Stimulated activated CD4-positive, alpha-beta T cell treated with anti-CD3 and anti-CD28 coated beads, Interleukin-4, amount 100 ng/mL, for 1 hour (primary cell): ENCODE measurements at places on chromosomes 4 and X.

- DNase-seq = no peak
Observed at GRCh38 chrX:72272868-72273267, 4.2 kb downstream of the RPS4X start.

GRCh38 chr4:55386073-55386472 lies 9.7 kb upstream of the TMEM165 start:
- no peak for DNase-seq

DNA sequence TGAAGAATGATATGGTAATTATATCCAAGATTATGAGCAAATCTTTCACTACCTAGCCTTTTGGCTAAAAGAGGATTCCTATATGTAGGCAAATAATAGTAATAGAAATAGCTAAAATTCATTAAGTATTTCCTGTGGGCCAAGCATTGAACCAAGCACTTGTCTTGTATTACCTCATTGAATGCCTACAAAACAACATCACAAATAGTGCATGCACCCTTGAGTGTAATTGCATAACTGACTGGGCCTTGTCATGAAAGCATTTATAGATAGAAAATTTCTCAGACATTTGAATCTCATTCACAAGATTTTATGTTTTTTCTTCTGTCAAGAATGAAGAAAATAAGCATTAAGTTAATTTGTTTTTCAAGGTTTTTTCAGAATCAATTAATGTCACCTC lies 3.9 kb upstream of the HPGDS start:
- DNase-seq = no peak

DNA sequence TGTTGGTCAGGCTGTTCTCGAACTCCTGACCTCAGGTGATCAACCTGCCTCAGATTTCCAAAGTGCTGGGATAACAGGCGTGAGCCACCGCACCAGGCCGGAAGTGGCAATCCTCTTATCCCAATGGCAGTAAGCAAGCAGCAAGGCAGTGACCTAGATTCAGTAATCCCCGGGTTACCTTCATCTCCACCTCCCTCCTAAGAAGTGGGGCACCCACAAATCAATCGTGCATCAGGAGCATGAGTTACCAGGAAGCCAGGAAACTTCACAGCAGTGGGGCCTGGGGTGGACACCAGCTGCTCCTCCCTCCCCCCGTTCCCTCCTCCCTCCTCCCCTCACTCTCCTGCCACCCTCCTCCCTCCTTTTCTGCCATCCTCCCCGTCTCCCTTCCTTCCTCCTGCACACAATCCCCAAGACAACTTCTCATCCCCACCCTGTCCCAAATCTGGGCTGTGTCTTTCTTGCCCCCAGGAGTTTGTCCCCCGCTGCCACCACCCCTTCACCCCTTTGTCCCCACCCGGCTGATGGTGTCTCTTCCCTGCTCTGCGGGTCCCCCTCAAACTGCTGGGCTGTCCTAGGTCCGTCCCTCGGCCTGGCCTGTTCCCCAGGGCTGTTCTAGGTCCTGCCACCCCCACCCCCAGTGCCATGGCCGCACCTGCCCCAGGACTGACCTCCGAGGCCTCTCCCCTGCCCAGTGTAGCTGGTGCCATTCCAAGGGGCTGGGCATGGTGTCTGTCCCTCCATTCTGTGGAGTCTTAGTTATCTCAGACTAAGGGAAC lies 2.2 kb downstream of the PDE6B start:
- DNase-seq = no peak

GRCh38 chr4:140071806-140072205 lies 82.2 kb downstream of the MAML3 start:
- DNase-seq = peak; percentile 49

DNA sequence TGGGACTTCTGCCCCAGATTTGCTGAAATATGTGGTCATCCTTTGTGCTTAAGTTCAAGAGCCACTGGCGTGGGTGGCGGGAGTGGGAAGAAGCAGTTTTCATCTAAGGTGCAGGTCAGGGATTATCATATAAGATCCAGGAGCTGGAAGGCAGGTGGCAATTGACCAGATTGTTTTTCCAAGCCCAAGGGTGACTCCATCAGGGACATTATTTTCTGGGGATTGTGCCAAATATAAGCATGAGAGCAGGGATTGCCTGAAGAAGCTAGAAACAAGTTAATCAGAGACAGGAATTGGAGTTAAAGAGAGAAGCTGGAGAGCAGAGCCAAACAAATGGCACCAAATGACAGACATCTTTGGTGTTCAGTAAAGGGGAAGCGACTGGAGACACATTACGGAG lies 19.4 kb upstream of the SEL1L3 start:
- no peak for DNase-seq

DNA sequence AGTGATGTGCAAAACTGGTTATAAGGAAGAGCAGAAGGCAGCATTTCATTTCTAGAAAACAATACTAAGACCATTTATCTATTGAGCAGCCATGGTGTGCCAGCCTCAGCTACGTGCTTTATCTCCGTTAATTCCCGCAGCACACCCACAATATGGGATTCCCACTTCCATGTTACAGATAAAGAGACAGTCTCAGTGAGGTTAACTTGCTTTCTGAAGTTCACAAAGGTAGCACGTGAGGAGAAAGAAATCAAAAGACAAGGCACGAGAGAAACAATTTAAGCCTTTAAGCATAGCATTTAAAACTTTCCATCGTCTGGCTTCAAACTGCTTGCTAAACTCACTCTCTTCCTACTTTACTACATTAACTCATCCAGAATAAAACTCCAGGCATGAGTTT lies 8.0 kb upstream of the RPL34 start:
- DNase-seq = no peak

- DNase-seq = no peak
Observed at GRCh38 chr4:45368832-45369231, 642.5 kb upstream of the GNPDA2 start.

- DNase-seq = no peak
Observed at GRCh38 chrX:123882391-123882790, 22.5 kb downstream of the XIAP start.

- DNase-seq = no peak
Observed at GRCh38 chr4:15992167-15992485, 29.2 kb upstream of the FGFBP2 start.

- DNase-seq = no peak
Observed at GRCh38 chr4:38832624-38833528, 23.7 kb downstream of the TLR6 start.

- no peak for DNase-seq
Observed at GRCh38 chrX:27575565-27575964, 14.6 kb upstream of the DCAF8L2 start.

GRCh38 chr4:150579551-150580234 lies 2.3 kb upstream of the MAB21L2 start:
- no peak for DNase-seq

DNA sequence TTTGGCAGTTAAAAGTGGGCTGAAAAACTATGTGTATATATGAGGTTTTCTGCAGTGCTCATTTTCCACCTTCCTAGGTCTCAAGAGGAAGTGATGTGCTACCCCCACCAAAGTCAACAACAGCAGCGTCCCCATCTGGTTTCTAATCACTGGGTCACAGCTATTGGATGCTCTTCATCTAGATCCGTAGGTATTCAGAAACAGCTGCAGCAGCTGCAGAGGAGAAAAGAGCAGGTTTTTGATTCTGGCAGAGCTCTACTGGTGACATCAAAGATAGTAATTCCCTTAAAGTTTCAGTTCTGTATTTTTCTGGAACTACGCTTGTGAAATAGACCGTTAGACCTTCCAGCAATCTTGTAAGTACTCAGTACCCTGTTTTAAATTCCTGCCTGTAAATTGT lies 5.8 kb upstream of the GUCY2F start:
- no peak for DNase-seq

- DNase-seq = no peak
Observed at GRCh38 chr4:25654031-25654970, 1.4 kb upstream of the SLC34A2 start.

GRCh38 chr4:139973616-139974015 lies 180.4 kb downstream of the MAML3 start:
- DNase-seq = no peak

- DNase-seq = no peak
Observed at GRCh38 chr4:88158038-88158488, 376 bp downstream of the ABCG2 start.

DNA sequence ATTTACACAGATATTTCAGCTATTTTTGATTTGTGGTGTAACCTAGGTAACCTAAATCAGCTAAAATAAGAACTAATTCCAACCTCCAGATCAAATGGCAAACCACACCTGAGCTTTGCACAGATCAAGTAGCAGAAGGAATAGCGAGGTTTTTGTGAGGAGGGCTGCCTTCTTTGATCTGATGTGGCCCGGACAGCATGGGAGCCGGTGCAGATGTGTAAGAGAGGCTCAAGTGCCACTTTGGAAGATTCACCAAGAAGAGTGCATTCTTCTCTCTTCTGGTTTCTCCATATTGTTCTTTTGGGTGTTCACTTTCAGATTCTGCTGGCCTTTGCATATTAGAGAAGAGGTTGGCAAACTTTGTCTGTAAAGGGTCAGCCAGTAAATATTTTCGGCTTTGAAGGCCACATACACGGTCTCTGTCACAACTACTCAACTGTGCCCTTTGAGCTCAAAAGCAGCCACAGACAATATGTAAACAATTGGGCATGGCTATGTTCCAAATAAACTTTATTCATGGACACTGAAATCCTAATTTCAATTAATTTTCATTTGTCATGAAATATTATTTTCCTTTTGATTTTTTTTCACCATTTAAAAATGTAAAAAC lies 78.9 kb upstream of the FAM9C start:
- DNase-seq = no peak

DNA sequence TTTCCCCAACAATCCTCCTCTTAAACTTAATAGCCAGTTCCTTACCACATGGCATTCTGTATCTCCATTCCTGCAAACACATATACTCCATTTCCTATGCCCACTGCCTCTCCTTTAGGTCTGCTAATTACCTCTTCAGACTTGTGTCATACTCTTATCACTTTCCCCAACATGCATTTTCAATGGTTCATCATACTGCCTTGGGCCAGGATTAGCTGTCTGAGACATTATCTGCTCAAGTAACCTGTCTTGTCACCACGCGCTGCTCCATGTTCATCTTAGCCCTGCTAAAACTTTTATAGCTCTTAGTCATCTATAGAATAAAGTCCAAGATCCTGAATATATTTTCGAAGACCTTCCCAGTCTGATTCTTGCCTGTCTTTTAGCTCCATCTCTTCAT lies 224.1 kb upstream of the GK2 start:
- DNase-seq = no peak

DNA sequence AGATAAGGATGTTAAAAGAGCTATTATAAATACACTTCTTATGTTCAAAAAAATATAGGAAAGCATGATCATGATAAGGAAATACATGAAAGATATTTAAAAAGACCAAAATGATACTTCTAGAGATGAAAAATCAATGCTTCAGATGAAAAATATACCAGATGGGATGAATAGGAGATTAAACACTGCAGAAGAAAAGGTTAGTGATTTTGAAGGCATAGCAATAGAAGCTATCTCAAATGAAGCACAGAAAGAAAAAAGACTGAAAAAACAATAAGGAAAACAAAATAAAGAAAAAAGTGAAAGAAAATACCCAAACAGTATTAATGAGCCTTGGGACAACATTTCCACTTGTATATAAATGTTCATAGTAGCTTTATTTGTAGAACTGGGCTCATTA lies 80.7 kb upstream of the LEF1 start:
- no peak for DNase-seq

DNA sequence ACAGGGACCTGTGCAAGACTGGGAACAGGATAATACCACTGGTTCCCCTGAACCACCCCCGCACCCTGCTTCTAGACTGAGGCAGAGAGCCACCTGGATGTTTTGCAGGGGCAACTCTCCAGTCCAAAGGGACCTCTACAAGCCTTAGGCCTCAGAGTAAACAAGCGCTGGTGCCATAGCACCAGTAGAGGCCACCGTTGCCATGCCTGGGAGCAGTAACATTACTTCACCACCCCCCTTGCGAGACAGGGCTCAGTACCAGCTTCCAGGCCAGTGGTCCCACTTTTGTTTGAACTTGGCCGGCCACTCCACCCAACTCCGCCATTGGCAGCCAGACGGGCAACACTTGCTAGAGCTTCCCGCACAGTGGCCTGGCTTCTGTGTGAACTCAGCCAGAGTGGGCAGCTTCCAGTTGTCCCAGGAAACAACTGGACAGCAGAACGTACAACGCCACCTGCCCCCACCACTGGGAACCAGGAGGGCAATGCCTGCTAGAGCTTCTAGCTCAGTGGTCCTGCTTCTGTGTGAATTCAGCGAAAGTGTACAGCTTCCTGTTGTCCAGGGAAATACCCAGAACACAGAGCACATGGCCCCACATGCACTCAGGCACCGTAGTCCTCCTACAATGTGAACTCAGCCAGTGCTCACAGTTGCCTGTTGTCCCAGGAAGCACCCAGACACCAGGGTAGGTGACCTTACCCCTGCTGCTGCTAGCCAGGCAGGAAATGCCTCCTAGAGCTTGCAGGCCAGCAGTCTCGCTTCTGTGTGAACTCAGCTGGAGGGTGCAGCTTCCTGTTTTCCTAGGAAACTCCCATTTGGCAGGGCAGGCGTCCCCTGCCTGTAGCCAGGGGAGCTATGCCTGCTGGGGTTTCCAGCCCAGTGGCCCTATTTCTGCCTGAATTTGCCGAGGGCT lies 39.9 kb upstream of the PCDH19 start:
- DNase-seq = no peak

DNA sequence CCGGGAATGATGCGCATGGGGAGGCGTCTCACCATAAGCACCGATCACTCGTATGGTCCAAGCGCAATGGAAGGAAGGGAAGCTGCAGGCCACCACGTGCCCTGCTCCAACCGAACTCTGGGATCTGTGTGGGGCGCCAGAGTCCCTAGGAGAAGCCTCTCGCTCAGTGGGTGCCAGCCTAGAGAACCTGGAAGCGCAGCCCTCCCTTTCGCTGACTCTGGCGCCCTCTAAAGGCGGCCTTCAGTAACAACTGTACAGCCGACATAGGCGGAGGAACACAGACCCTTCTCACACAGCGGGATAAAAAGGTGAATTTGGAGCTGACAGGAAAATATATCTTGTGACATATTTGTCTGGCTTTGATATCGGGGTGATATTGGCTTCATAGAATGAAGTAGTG lies 76.0 kb downstream of the INTS6L start:
- DNase-seq = peak; percentile 45

DNA sequence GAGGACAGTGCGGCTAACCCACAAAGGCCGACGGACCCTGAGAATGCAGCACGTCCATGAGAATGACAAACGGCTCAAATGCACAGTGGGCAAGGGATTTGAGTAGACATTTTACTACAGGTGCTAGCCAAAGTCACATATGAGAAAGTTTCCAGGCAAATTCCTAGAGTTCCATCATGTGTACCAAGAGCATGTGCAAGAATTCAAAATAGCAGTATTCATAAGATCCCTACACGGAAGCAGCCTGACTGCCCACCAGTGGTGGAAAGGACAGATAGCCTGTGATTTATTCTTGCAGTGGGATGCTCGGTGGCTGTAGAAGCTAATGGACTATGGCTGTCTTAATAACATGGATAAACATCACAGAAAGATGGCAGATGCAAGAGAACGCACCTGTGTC lies 68.0 kb downstream of the RGS12 start:
- no peak for DNase-seq
